GM19239 (cell line): ENCODE measurements at places on chromosomes 12 and 14.

GRCh38 chr12:122282061-122282460 lies 15.8 kb upstream of the VPS33A start:
- DNase-seq: no peak

DNA sequence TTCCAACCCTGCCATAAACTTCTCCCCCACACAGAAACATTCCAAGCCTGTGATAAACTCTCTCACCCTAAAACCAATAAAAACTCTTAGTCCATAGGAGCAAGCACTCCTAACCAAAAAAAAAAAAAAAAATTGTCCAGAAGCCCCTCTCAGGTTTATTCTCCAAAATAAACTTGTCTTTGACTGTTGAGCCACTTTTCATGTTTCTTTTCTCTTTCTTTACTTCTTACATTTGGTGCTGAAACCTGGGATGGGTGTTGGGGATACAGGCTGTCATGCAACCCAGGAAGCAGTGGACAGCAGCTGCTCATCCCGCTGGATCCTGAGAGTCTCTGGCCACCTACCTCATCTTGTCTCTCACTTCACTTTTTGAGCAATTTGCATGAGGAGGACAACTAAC lies 2.0 kb upstream of the ADAM20 start:
- DNase-seq: no peak

DNA sequence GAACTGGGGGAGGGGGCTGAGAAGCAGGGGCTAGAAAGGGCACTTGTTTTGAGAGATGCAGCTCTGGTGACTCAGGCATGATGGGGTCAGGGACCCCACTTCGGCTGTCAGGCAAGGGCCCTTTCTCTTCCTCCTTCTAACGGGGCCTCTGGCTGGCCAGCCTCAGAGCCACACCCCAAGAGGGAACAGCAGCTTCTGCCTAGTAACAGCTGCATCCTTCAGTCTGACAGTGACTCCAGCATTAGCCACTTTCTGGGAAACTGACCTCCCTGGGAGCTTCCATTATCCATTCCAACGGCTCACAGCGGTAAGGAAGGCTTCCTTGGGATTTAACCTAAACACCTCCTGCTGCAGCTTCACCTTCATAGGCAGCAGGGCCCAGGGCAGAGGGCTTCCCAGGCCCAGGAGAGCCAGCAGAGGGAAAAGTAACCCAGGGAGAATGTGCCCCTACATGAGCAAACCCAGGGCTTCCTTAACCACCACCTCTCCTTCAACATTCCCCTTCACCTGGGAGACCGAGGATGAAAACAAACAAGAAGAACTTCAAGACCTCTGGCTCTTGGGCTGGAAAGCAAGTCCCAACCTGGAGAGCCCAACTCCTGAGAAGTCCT lies 2.7 kb downstream of the NCKAP5L start:
- DNase-seq: no peak

GRCh38 chr12:129696405-129696804 lies 207.4 kb downstream of the TMEM132D start:
- DNase-seq: no peak

- no peak for DNase-seq
Observed at GRCh38 chr12:122458105-122459035, 35.9 kb upstream of the CLIP1 start.

GRCh38 chr12:77559400-77560074 lies 271.2 kb upstream of the NAV3 start:
- DNase-seq: no peak

- peak; percentile 28 for DNase-seq
Observed at GRCh38 chr12:120468325-120468820, 1.2 kb downstream of the SRSF9 start.

GRCh38 chr12:112328456-112329124 lies 53.6 kb downstream of the HECTD4 start:
- DNase-seq: no peak

DNA sequence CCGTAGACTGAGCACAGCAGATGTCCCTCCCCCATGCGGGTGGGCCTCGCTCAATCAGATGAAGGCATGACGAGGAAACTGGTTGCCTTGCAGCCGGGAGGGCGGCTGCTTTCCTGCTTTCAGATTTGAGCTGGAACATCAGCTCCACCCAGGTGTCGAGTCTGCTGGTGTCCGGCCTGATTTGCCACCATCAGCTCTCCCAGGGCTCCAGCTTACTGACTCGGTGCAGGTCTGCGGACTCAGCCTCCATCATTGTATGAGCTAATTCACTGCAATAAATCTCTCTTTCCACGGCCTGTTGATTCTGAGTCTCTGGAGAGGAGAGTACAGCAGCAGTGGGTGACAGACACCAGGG lies 156.2 kb downstream of the KIF26A start:
- no peak for DNase-seq

GRCh38 chr12:91040096-91040755 lies 17.6 kb downstream of the KERA start:
- DNase-seq: no peak

GRCh38 chr12:28089338-28089737 lies 100.9 kb upstream of the CCDC91 start:
- no peak for DNase-seq

DNA sequence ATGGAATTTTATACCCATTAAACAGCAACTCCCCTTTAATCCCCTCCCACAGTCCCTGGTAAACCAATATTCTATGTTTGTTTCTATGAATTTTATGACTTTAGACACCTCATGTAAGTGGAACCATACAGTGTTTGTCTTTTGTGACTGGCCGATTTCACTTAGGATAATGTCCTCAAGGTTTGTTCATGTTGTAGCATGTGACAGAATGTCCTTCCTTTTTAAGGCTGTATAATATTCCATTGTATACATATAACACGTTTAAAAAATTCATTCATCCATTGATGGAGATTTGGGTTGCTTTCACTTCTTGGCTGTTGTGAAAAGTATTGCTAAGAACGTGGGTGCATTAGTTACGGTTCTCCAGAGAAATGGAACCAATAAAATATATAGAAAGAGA lies 40.2 kb downstream of the ARF6 start:
- no peak for DNase-seq

DNA sequence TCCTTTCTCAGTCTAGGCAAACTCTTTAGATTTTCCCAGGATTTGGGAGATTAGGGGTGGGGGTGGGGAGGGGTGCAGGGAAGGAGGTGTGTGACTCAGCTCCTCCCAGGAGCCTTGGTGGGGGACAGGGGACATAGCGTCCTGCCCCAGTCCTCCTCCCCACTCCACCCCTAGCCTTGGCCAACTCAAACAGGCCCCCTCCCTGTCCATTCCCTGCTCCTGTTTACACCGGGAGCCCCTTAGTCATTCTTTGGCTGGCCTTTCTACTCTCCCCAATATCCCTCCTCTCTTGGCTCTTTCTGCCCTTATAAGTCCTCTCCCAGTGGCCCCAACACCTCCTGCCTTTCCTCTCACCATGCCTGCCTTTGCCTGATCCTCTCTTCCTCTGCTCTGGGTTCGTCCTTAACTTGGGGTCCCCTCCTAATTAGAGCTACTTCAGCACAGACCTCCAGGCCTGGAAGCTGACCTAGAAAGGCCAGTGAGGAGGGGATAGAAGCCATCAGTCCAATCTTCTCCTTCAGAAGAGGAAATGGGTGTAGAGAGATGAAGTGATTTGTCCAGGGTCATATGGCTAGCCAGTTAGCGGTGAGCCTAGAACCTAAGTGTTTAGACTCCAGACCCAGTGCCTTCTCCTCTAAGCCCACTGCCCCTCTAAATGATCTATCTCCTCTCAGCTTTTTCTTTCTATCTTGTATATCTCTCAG lies 2.3 kb upstream of the ITGA5 start:
- no peak for DNase-seq

DNA sequence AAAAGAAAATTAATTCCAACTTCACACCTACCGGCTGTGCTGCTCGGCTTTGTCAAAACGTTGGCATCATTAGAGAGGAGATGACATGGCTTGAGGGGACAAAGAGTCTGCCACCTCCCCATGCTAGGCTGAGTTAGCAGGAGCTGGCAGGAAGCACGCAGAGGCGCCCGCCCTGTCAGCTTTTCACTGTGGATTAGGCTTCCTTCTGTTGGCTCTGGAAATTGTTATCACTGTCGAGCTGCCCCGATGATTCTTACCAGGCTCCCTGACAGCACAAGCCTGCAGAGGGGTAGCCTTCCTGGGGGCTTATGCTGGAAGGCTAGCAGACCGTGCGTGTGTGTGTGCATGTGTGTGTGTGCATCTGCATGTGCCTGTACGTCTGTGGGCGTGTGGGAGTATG lies 490.9 kb upstream of the TBX3 start:
- no peak for DNase-seq

DNA sequence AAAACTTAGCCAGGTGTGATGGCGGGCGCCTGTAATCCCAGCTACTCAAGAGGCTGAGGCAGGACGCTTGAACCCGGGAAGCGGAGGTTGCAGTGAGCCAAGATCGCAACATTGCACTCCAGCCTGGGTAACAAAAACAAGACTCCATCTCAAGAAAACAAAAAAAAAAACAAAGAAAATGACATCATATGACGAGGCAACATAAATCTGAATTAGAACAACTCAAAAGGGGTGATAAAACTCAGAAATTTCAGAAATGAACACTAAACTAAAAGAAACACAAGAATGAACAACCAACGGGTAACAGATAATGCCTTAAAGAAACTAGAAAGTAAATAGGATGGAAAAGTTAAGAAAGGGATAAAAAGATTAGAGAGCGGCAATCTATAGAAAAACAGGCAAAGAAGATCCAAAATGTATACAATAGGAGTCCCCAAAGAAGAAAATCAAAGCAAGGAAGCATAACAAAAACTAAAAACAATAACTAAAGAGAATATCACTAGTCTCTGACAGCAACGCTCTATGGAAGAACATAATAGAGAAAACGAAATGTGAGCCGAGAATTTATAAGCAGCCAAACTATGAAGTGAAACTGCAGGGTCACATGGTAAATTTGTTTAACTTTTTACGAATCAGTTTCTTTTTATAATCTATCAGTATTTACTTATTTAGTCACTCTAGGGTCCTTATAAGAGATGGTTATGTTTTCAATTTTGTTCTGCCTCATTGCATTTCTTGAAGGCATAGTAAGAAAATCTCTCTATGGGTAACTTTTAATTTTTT lies 45.7 kb downstream of the SPPL3 start:
- no peak for DNase-seq

GRCh38 chr12:120759591-120760348 lies 34.1 kb downstream of the ACADS start:
- no peak for DNase-seq

GRCh38 chr14:38042322-38042721 lies 165.4 kb upstream of the SSTR1 start:
- no peak for DNase-seq
